Stimulated activated CD8-positive, alpha-beta memory T cell treated with anti-CD3 and anti-CD28 coated beads, Interleukin-2, amount 100 ng/mL, for 48 hours (primary cell): ENCODE measurements at places on chromosomes 16 and 17.

- DNase-seq: no peak
Observed at GRCh38 chr16:84055801-84056634, 13.4 kb upstream of the SLC38A8 start.

- no peak for DNase-seq
Observed at GRCh38 chr17:73795730-73796129, 151.5 kb upstream of the SDK2 start.

- no peak for DNase-seq
Observed at GRCh38 chr17:81347437-81347836, 47.8 kb upstream of the BAHCC1 start.

- no peak for DNase-seq
Observed at GRCh38 chr17:63775420-63775819, 1.4 kb downstream of the DDX42 start.

GRCh38 chr17:15270628-15271381 lies 5.7 kb upstream of the PMP22 start:
- DNase-seq: no peak

- no peak for DNase-seq
Observed at GRCh38 chr17:56320443-56320842, 167.2 kb downstream of the ANKFN1 start.

DNA sequence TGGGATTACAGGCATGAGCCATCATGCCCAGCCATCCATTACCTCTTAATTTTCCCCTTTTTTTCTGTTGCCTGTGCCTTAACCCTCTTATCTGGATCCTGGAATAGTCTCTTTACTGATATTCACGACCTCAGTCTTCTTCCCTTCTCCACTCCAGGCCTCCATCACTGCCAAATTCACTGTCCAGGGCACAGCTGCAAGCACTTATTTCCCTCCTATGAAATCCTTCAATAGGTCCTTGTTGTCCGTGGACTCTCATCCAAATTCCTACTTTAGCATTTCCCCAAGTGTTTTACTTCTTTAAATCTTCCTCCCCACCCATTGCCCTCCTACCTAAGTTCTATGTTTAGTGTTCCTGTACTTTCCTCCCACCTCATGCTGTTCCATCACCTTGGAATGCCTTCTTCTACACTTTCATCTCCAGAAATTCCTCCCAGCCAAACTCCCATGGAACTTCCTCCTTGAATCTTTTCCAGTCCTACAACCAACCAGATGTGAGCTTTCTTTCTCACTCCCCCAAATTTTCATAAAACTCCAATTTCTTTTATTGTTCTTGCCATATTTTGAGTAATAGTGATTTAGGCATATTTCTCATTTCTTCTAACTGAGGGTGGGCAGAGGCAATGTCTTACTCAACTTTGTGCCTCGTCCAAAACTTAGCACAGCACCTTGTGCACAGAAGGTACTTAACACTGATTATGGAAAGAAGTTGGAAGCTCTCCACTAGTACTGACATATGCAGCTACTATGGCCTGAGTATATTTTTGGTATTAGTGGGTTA lies 35.3 kb downstream of the FAM20A start:
- no peak for DNase-seq

DNA sequence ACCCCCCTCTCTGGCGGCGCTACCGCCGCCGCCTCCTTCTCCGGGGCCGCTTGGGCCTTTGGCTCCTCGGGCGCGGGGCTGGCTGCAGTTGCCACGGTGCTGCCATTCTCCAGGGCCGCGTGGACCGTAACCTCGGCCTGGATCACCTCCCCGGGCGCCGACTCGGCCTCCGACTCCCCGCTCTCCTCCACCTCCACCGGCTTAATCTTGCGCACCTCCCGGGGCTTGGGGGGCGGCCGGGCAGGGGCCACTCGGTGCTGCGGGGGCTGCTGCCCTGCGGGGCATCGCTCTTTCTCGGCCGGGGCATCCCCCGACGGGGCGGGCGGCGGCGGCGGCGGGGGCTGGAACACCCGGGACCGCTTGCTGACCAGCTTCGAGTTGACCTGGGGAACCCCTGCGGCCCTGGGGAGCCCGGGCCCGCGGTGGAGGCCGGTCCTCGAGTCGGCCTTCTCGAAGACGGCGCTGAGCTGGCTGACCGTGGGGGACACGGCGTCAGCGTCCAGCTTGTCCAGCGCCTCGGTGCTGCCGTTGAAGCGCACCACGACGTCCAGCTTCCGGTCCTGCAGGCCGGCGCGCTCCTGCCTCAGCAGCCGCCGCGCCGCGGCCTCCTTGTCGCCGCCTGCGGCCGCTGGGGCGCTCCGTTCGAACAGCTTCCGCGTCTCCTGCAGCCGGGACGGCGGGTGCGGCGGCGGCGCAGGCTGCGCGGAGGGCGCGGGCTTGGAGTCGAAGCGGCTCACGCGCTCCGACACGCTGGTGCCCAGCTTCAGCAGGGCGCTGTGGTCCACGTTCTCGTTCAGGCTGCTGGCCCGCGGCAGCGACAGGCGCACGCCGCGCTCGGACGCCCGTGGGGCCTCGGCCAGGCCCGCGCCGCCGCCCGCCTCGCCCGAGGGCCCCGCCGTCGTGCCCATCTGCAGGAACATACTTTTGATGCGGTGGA lies 792 bp downstream of the PPP1R9B start:
- no peak for DNase-seq

DNA sequence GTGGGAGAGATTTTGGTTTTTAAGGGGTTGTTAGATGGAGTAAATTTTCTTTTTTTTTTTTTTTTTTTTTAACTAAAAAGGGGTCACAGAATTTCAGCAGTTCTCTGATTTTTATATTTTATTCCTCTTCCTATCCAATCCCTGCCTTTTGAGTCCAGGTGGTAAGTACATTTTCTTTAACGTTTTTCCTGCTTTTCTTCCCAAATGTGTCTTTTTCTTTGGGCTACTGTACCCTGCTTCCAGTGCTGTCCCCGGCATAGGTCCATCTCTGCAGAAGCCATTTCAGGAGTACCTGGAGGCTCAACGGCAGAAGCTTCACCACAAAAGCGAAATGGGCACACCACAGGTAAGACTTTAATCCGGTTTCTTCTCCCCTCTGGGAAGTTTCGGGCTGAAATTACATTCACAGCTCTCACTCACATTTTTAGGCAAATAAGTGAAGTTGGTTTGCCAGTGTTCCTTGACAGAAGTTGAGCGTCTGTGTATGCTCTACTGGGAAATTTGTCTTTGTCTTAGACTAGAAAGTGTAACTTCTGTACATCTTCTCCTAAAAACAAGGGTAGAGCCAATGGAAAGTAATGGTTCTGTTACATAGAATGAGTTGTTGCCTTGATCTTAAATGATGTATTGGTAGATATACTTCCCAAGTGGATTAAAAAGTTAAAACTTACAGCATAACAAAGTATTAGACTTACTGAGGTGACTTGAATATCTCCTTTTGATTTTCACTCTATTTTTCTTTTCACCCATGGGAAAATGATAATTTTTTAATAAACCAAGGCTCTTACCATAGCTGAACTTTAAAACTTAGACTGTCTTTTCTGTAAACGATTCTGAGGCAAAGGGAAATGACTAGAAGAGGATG lies 54.5 kb downstream of the TUBD1 start:
- DNase-seq: no peak

GRCh38 chr17:77308861-77309726 lies 168.3 kb downstream of the SEC14L1 start:
- no peak for DNase-seq

DNA sequence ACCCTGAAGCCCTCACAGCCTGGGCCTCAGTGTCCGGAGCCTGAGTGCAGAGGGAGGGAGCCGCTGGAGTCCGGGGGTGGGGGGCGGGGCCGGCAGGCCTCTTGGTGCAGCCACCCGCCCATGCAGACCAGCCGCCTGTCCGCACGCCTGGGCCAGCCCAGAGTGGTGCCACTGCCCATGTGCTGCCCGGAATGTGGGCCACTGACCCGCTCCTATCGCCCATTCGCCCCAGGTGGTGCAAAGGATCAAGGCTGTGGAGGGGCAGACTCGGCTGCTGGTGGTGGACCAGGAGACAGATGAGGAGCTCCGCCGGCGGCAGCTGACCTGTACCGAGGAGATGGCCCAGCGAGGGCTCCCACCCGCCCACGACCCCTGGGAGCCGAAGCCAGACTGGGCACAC lies 2.6 kb downstream of the NHERF2 start:
- DNase-seq: no peak

- DNase-seq: no peak
Observed at GRCh38 chr17:40341808-40342503, 22.6 kb downstream of the GJD3 start.

- no peak for DNase-seq
Observed at GRCh38 chr16:88819126-88819525, 7.4 kb upstream of the APRT start.

- no peak for DNase-seq
Observed at GRCh38 chr17:57551321-57552079, 193.6 kb downstream of the CCDC182 start.

GRCh38 chr16:974001-974601 lies 3.3 kb upstream of the LMF1 start:
- no peak for DNase-seq

GRCh38 chr16:31440516-31441184 lies 1.9 kb downstream of the ZNF843 start:
- no peak for DNase-seq

DNA sequence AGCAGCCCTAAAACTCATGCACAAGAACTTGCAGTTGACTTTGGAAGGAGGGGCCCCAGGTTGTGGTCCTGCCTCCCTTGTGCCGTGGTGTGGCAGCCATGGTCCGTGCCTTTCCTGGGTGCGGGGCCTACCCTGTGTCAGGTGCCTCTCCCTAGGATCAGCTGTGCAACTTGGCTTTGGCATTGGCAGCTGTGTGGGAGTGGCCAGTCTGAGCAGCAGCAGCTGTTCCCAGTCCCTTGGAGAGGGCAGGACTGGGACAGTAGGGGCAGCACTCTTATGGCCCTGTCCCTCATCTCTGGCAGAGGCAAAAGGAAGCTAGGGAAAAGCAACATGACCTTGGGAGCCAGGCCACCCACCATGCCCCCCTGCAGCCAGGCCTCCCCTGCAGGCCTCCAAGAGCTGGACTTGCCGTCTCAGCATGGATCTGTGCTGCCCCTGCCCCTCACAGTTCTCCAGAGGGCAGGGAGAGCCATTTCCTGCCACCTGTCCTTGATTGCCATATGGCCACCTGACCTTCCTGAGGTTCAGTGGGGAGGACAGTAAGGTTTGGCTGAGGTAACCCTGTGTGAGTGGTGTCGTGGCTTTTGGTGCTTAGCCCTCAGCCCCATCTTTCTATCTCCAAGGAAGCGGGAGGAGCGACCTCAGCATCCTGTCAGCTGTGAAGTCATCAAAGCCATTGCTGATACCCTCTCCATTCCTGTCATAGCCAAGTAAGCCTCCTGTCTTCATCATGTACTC lies 15.5 kb upstream of the NFATC3 start:
- DNase-seq: no peak

DNA sequence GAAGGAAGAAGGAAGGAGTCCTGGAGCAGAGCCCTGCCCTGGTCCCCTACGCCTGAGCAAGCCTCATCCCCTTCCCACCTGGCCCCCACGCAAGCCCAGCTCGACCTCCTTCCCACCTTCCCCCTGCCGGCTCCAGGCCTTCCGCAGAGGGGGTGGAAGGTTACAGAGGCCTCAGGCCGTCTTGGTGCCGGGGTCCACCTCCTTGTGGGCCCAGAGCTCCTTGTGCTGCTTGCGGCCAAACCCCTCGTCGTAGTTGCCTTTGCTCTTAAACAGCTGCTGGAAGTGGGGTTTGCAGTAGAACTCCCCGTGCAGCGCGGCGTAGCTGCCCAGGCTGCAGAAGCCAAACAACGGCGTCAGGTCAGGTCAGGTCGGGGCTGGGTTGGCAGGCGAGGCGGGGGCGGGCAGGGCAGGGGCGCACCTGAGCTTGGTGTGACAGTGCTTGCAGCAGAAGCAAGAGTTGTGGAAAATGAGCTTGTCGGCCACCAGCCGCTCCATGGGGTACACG lies 1.5 kb downstream of the LIMD2 start:
- DNase-seq: no peak

DNA sequence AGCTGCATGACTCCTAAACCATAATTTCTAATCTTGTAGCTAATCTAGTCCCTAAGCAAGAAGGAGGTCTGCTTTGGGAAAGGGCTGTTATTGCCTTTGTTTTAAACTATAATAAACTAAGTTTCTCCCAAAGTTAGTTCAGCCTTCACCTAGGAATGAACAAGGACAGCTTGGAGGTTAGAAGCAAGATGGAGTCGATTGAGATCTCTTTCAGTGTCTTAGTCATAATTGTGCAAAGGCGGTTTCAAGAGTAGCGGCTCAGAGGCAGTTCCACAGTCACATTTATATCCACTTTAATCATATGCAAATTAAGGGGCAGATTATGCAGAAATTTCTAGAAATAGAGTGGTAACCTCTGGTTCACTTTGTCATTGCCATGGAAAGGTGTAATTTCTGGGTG lies 17.4 kb downstream of the DRC7 start:
- DNase-seq: no peak

DNA sequence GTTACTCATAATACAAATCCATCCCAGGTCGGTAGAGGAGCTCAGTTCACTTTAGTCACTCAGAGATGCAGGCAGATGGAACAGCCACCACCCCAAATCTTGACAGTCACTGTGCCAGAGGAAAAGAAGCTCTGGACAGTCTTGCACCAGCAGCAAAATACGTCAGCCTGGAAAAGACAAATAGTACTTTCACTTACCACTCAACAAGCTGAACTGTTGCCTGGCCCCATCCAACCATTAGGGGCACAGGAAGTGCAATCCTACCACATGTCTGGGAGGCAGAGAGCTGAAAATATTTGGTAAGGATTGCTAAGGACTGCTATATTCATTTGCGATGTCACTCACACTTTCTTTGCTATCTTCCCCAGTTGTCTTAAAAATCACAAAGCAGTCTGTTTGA lies 239.1 kb upstream of the TOX3 start:
- DNase-seq: no peak

- no peak for DNase-seq
Observed at GRCh38 chr16:23378256-23378655, 74.7 kb downstream of the COG7 start.

GRCh38 chr17:76333673-76334505 lies 19.8 kb downstream of the PRPSAP1 start:
- no peak for DNase-seq

DNA sequence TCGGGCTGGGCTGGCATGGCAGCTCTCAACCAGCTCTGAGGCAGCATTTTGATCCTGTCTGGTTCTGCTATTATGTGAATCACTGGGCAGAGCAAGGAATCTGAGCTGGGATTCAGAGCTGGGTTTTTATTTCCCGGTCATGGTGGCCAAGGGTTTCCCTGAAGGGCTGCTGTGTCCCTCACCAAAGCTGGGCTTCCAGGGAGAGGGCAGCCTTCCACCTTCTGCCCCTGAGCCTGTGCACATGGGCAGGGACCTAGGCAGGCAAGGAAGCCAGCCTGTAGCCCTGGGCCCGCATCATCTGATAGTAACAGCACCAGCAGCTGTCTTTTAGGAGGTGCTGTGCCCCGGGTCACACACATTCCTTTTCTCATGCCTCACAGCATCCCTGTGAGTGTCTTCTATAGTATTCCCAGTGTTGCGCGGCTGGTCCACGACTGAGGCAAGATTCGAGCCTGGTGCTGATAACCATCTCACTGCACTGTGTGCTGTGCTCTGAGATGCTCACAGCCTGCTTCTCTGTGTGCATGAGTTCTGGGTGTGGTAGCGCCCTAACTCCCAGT lies 85.3 kb upstream of the PLCG2 start:
- no peak for DNase-seq
